ENCODE measurements at places on chromosomes 2 and 18.

DNA sequence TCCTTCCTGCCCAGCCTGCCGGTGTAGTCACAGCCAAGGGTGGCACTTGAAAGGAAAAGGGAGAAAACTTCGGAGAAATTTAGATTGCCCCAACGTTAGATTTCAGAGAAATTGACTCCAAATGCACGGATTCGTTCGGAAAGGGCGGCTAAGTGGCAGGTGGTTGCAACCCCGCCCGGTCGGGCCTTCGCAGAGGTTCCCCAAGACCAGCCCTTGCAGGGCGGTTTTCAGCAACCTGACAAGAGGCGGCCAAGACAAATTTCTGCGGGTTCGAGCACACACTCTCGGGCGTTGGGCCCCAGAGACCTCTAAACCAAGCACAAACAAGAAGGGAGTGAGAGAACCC is 4.8 kb downstream of the ONECUT2 start:
- DNase-seq, result no peak

DNA sequence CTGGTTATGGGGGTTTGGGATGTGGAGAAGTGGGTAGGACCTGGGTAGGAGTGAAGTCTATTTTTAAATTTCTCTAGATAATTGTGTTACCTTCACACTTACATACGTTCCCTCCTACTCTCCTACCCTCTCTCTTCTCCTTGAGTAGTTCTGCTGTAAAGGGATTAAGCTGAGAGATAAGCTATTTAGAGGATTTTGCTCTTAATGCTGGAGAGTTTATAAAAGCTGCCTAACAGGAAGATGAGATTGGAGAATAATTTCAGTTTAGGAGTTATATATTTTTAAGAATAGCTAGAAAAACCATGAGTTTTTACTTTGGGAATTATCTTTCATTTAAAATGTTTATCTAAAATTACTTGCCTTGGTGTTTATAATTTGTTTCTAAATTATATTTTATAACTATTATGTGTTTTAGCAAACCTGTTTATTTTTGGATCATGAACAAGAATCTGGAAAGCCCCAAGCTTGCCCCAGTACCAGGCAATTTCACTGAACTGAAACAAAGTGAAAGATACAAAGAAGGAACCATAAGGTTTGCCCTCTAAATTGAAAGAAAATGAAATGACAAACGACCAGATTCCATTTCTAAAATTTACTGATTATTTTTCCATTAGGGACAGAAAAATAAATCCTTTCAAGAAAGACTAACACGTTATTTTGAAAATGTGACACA is 101.5 kb downstream of the ZNF532 start:
- no peak for DNase-seq

DNA sequence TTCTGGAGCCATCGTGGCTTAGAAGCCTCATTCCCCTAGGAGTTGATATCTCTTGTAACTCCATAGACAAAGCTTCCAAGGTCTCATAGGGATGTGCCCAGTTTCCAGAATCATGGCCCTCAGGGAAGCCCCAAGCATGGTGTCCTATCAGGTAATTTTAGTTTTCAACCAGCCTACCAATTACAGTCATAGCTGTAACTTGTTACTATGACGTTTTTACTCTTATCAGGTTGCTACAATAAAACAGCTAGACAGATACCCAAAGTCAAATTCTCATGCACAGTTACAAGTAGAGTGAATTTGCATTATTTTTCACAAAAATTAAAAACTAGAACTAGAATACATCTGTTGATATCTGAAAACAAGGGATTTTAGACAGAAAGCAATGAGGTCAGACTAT is 8.9 kb downstream of the LYPD6 start:
- DNase-seq, result no peak

DNA sequence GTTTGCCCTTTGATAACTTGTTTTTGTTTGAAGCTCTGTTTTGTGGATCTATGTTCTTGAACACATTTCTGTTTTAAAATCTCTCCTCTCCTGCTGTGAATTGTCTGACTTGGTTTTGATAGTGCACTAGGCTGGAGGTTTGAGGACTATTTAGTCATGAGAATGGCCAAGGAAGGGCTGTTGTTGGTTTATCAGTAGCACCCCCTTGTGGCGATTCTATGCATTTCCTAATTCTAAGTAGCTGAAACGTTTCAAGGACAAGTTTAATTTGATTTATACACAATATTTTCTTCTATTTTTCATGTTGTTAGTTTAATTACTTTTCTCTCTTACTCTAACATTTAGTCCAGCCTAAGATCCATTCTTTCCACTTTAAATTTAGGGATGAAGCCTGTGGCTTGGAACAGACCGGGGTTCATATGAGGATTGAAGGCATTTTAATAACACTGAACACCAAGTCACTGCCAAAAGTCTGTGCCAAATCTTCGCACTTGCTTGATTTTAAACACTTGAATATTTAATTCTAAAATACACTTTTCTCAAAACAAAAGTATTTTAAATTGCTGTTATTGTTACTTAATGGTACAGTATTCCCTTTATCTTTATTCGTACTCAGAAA is 166.0 kb downstream of the SOCS6 start:
- peak; percentile 66 for DNase-seq

All from LoVo (cell line).